RWPE1 (cell line): ENCODE measurements at places on chromosomes 13 and 19.

DNA sequence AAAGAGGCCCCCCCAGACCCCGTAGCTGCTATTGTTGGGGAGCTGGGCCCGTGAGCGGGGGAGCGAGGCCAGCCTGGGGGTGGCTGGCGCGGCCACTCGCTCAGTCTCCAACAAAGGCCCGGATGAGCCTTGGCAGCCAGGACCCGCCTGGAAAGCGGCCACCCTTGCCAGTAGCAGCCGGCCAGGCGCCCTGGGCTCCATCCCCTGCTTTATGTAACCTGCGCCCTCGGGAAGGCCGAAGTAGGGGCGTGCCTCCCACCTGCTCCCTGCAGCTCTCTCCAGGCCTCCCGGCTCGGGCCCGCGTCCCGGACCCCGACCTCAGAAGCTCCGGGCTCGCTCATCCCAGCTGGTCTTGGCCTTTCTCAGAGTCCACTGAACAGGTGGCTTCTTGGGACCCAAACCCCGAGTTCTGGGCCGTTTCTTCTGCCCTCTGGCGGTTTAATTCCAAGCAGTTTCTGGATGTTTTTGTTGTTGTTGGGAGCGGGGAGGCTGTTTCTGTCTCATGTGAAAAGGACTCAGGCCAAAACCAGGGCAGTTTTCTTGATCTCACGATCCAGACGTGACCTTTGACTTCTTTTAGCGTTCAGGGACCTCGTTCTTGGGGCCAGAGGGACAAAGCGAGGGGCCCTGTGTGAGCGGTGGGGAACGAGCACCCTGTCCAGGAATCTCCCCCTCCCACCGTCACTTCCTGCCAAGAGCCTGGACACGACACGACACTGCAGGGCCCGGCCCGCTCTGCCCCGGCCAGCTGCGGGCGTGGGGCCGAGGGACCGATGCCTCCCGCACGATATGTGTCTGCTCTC is 1.2 kb downstream of the CDC34 start:
- DNase-seq = peak; percentile 26

GRCh38 chr13:109728791-109729731 is 57.3 kb downstream of the IRS2 start:
- no peak for DNase-seq

DNA sequence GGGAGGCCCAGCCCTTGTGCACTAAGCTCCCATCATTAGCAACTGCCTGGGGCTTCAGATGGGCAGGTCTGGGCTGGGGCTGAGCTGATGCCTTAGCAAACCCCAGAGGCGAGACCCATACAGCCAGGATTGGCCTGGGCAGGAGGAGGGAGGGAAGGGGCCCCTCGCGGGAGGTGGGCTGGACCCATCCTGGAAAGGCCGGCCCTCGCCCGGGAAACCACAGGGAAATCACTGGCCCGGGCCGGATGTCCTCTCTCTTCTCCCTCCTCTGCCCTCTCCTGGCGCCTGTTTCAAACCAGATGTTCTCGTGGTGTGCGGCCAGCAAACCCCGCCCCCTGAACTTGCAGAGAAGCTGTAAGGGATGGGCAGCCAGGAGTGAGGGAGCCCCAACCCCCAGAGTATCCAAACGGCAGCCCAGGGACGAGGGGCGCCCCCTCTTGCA is 43.1 kb downstream of the TMEM255B start:
- peak; percentile 71 for DNase-seq

- DNase-seq = no peak
Observed at GRCh38 chr13:42680748-42681147, 100.6 kb upstream of the FAM216B start.

GRCh38 chr19:8596168-8596567 is 14.3 kb downstream of the ADAMTS10 start:
- no peak for DNase-seq

DNA sequence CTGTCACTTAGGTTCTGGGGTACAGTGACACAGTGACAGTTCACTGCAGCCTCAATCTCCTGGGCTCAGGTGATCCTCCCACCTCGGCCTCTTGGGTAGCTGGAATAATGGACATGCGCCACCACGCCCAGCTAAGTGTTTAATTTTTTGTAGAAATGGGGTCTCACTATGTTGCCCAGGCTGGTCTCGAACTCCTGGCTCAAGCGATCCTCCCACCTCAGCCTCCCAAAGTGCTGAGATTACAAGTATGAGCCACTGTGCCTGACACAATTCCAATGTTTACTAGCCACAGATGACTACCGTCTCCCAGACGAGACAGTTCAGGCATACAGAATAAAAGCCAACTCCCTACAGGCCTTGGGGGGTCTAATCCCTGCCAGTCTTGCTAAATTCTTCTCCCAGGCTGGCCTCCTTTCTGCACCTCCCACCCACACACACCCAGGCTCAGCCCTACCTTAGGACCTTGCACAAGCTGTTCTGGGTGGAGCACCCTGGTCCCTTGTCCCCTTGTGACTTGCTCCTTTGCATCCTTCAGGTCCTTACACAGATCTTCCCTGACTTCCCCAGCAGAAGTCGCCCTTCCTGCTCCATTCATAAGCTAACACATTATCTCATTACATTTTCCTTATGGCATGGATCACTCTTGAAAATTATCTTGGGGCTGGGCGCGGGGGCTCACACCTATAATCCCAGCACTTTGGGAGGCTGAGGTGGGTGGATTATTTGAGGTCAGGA is 106.4 kb downstream of the INSR start:
- no peak for DNase-seq

DNA sequence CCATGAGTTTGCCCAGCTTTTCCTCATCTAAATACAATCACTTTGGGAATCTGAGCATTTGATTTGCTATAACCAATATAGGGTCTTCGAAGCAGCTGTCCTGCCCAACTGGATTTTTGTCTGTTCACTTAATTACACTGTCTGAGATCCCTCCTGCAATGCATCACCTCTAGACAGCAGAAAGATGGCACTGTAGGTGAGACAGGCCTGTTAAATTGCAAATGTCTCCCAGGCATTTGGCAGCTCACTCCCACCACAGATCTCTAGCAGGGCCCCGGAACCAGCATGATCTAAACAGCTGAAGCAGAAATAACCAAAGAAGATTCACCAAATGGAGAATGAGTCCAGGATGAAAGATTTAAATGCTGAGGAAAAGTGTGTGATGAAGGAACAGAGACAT is 41.9 kb upstream of the SERPINE3 start:
- DNase-seq = no peak

DNA sequence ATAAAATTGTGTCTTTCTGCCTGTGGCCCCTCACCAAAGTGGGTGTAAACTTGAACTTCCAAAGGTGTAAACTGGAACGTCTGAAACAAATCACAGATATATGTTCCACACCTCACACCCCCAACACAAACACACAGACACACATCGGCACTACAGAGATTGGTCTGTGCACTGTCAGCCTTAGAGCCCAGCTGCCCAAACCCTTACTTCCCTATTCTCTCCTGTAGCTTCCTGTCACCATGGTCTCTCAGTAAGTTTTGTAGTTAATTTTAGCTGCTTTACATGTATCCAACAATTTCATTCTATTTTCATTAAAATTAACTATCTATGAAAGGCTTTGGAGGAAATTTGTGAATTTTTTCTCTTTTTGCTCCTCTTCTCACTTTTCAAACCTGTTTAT is 5.4 kb downstream of the TM9SF2 start:
- DNase-seq = no peak

- no peak for DNase-seq
Observed at GRCh38 chr19:35134601-35135242, at the start of gene LGI4. Gene LGI4, minus strand, starts transcription at chr19:35135059. Its CDS starts 379 bp downstream, at chr19:35134680.

- no peak for DNase-seq
Observed at GRCh38 chr13:111864566-111864965, 202.4 kb upstream of the SOX1 start.

DNA sequence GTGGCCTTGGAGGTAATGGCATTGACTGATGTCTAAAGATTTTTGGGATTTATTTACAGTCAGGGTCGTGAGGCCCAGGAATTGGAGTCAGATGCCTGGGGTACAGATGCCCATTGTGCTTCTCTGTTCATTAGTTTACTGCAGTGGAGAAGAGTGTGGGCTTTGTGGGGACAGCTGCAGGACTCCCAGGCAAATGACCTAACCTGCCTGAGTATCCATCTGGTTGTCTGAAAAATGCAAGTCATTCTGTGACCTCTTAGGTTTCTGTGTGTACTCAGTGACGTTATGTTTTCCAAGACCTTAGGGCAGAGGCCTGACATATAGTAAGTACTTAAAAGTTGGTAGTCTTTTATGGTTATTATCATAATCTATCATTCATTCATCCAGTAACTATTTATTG is 60.5 kb downstream of the SPATA13 start:
- DNase-seq = no peak

DNA sequence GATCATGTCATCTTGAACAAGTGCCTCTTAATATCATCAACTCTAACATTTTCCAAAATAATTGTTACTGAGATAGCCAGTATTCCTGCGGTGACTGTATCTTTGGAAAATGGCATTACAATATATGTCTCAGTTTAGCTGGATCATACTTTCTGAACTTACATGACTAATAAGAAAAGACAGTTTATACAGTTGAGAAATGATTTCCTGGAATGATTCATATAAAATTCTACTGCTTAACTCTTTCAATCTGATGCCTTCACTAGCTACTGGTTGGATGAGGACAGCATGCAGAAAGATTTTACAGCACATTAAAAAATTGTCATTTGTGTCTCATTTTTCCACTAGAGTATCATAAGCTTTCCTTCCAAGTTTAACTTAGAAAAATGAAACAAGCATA is 302.1 kb downstream of the PCDH17 start:
- no peak for DNase-seq

GRCh38 chr19:50657712-50658440 is 8.6 kb downstream of the C19orf81 start:
- DNase-seq = peak; percentile 95

GRCh38 chr19:1520203-1520780 is 3.6 kb upstream of the PLK5 start:
- DNase-seq = no peak

DNA sequence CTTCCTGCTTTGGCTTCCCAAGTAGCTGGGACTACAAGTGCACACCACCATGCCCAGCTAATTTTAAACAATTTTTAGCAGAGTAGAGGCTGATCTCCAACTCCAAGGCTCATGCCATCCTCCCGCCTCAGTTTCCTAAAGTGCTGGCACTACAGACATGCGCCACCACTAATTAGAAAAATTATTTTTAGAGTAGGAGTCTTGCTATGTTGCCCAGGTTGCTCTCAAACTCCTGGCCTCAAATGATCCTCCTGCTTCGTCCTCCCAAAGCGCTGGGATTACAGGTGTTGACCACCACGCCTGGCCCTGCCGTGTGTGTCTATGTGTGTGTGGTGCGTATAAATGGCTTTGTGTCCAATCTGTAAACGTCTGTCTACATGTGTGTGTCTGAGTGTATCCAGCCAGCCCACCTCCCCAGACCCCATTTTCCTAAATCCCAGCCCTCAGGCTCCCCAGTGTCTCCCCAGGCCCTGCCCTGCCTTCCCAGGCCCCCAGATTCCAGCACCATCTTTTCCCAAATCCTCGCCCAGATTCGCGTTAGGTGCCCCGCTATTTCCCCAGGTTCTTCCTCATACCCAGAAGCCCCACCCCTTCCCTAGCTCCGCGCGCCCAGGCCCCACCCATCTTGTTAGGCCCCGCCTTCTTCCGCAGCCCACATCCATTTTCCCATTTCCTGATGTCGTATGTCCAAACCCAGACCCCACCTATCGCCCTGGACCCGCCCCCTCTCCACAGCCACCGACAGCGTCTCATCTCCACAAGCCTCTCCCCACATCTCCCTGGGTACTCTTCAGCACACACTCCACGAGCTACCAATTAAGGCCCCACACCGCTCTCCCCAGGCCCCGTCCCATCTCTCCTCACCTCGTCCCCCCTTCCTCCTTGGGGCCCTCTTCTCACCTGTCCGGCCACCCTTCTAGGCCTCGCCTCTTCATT is 24.9 kb downstream of the SLC8A2 start:
- peak; percentile 78 for DNase-seq

GRCh38 chr13:38897521-38897920 is 93.1 kb downstream of the STOML3 start:
- no peak for DNase-seq

DNA sequence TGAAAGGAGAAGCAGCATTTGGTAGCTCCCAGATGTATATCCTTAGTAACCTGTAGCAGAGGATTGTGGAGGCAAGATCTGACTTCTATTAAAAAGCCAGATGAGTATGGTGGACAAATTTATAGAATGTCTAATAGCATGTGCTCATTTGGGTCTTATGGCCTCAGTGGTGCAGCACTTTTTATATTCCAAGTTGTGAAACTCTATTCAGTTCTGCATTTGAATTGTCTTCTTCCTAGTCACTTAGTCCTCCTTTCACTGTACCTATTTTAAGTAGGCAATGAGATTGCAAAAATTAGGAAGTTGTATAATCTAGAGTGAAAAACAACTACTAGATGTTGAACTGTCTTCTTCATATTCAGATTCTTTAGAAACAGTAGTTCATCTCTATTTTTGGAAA is 412.5 kb upstream of the PCDH9 start:
- no peak for DNase-seq

DNA sequence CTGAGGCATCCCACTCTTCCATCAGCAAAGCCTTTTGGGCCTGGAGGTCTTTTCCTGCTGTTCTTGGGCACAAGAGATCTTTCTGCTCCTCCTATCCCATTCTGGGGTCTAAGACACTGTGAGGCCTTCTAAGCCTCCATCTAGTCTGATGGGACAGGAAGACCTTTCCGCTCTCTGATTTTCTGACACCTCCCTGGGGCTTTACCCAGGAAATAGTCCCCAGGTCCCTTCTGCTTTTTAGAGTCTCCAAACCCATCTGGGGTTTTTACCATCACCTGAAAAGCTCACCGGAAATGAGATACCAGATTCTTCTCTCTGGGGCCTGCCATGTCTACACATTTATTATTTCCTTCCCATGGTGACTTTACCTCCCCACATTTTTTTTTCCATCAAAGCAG is 21.1 kb downstream of the CLEC17A start:
- DNase-seq = no peak

DNA sequence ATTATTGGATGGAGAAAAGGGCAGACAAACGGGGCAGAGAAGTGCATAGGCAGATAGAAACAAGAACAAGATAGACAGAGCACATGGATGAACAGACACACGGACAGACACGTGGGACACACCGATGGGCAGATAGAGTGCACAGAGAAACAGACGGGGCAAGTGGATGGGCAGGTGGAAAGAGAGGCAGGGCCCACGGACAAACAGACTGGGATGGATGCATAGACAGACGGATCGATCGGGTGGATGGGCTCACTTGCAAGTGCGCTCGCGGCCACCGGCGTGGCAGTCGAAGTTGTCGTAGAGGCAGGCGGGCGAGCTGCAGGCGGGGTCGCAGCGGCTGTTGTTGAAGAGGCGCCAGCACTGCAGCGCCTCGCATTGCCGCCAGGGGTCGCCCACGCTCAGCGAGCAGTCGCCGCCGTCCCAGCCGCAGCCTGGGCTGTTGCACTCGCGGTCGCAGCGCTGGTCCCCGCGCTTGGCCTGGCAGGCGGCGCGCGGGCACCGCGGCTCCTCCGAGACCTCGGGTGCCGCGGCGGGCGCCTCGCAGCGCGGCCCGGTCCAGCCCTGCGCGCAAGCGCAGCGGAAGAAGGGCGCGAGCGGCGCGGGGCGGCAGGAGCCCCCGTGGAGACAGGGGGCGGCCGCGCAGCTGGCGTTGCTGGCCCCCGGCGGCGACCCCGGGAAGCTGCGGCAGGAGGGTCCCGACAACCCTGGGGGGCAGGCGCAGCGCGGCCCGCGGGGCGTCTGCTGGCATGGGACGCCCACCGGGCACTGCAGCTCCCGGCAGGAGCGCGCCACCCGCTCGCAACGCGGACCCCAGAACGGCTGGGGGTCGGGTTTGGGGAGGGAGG is 23.3 kb downstream of the NOTCH3 start:
- DNase-seq = peak; percentile 71
